ENCODE measurements at places on chromosomes 13 and 19. TPM values are rescaled to one million over a fixed set of nuclear protein-coding genes. Genes with fewer than 3 reads are reported as not detected.

GRCh38 chr13:74325106-74325505, 190.9 kb upstream of the KLF12 start:
- no peak for DNase-seq
- no peaks in the 10 kb centered on the region for H3K36me3 ChIP-seq
- H3K4me3 ChIP-seq = no peak overlapping the region
- no peaks in the 10 kb centered on the region for H3K4me1 ChIP-seq
- H3K27ac ChIP-seq = no peak overlapping the region

DNA sequence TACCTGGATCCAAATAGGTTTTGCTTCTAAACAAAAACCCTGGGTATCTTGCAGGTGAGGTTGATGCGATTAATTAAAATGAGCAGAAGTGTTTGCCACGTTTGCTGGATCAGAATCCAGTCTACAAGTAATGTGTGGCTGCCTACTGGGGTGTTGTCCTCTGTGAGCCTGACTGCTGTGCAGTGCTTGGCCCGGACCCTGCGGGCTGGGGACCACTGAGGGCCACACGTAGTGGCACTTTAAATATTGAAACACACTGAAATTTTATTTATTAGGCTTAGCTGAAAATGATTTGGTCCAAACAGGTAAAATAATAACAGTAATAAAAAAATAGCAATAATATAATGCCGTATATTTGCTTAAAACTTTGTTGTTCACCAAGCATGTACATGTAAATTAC, 338.0 kb downstream of the MYO16 start:
- DNase-seq = no peak
- H3K4me1 ChIP-seq = no peaks in the 10 kb centered on the region
- no peak overlapping the region for H3K4me3 ChIP-seq
- H3K27me3 ChIP-seq = no peaks in the 10 kb centered on the region
- no peaks in the 10 kb centered on the region for H3K36me3 ChIP-seq

GRCh38 chr13:22357132-22357531, 686.3 kb downstream of the FGF9 start:
- H3K27ac ChIP-seq = no peak overlapping the region
- H3K36me3 ChIP-seq = no peaks in the 10 kb centered on the region

DNA sequence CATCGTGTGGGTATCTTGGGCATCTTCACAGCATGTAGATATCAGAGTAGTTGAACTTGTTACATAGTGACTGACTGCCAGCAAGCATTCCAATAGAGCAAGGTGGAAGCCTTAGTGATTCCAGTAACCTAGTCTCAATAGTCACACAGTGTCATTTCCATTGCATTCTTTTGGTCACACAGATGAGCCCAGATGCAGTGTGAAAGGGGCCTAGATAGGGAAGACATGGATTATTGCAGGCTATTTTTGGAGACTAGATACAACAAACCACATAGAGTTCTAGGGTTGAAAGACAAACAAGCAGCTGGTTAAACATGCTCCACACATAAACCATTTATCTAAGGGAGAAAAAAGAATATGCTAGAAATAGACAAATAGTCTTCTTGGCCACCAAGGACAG, 553.5 kb downstream of the DCT start:
- H3K4me3 ChIP-seq = no peak overlapping the region
- no peaks in the 10 kb centered on the region for H3K27me3 ChIP-seq
- H3K4me1 ChIP-seq = no peaks in the 10 kb centered on the region
- H3K27ac ChIP-seq = no peak overlapping the region

- DNase-seq = no peak
- H3K27ac ChIP-seq = no peak overlapping the region
- peaks cover 4% of the 10 kb centered on the region for H3K4me1 ChIP-seq
- no peaks in the 10 kb centered on the region for H3K36me3 ChIP-seq
- H3K27me3 ChIP-seq = peaks cover 2% of the 10 kb centered on the region
- H3K4me3 ChIP-seq = no peak overlapping the region
These were observed 69.8 kb downstream of the SIAH3 start for GRCh38 chr13:45781553-45782326.

DNA sequence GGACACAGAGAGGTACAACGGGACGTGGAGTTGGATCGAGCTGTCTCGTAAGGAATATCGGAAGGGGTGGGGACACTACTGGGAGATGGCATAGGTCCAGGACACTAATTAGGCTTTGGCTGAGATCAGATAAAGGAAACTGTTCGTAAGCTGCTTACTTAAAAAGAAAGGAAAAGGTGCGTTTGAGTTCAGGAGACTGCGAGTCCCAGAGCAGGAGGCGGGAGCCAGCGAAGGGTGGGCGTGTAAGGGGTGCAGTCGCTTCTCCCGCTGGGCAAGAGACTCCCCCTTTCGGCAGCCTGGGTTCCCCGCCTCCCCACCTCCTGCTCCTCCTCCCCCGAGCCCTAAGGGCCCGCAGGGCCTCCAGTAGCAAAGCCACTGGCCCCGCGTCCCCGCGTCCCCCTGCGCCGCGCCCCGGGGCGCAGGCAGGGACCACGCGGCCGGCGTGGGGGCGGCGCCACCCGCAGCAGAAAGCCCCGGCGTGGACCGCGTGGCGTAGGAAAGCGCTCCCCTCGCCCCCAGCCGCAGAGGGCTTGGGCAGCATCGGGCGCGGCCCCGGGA, 547 bp downstream of the ABCC4 start:
- no peaks in the 10 kb centered on the region for H3K27me3 ChIP-seq
- H3K4me3 ChIP-seq = peak overlapping the region; percentile 96
- no peak overlapping the region for H3K27ac ChIP-seq
- peaks cover 5% of the 10 kb centered on the region for H3K4me1 ChIP-seq
- H3K36me3 ChIP-seq = no peaks in the 10 kb centered on the region

- H3K27ac ChIP-seq = no peak overlapping the region
- H3K4me3 ChIP-seq = no peak overlapping the region
- DNase-seq = no peak
- no peaks in the 10 kb centered on the region for H3K36me3 ChIP-seq
These were observed 28.1 kb downstream of the MYO16 start for GRCh38 chr13:108657519-108657918.

- no peaks in the 10 kb centered on the region for H3K27me3 ChIP-seq
- peaks cover 27% of the 10 kb centered on the region for H3K4me1 ChIP-seq
- peak; percentile 69 for DNase-seq
- H3K4me3 ChIP-seq = peak overlapping the region; percentile 86
These were observed 868 bp upstream of the EGLN2 start for GRCh38 chr19:40797963-40798682.

GRCh38 chr13:67069117-67069767, 160.9 kb downstream of the PCDH9 start:
- no peak overlapping the region for H3K27ac ChIP-seq
- no peaks in the 10 kb centered on the region for H3K4me1 ChIP-seq
- no peak for DNase-seq
- H3K4me3 ChIP-seq = no peak overlapping the region
- no peaks in the 10 kb centered on the region for H3K27me3 ChIP-seq

DNA sequence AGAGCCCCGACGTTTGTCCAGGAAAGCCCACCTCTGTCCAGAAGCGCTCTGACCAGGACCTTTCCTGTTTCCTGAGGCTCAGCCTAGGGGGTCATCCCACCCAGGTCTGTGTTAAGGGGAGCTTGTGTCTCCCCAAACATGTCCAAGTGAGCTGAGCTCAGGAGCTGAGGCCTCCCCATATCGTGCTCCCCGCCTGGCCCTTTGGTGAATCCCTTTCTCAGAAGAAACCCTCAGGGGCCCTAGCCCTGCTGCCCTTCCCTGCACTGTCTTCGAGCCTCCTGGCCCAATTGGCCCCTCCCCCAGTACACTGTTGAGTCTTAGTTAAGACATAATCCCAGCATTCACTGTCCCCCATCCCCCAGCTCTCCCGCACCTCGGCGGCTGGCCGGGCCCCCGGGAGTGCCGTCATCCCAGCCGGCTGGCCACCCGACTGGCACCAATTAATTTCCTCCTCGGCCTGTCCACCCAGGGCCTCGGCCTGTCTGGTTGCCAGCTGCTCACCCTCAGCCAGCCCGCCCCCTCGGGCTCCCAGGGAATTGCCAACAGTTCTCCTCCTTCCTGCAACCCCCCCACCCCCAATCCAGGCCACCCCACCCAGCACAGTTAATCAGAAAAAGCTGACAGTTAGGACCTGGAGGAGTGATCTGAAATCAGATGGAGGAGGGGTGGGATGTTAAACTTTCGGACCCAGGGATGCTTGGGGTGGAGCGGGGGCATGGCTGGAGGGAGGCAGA, 13.6 kb downstream of the IER2 start:
- H3K27me3 ChIP-seq = no peaks in the 10 kb centered on the region
- DNase-seq = no peak
- H3K27ac ChIP-seq = peak overlapping the region; percentile 87
- H3K4me3 ChIP-seq = peak overlapping the region; percentile 66
- H3K4me1 ChIP-seq = peaks cover 88% of the 10 kb centered on the region

DNA sequence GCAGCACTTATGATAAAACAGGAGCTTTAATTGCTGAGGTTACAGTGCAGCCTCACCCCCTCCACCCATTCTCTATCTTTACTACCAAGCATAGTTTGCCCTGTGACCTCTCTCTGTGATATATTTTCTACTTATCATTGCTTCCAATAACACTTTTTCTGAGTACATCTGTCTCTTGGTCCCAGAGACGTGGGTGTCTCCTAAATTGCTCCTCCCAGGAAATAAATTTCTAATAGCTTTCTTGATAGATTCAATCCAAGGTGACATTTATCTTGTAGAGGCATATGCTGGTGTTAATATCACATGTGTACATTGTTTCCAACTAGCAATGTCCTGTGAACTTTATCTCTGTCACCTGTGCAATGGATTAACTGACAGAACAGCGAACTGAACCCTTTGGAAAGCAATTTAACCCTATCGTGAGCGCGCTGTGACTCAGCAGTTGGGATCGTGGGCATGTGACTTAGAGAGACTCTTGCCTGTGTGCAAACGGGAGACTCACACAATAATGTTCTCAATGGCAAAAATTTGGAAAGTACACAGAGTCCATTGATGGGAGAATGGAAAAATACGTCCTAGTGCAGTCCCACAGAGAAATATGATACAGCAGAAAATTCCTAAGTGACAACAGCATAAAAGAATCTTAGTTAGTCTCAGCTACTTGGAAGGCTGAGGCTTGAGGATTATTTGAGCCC, 7.0 kb upstream of the MAP2K2 start:
- H3K4me3 ChIP-seq = no peak overlapping the region
- H3K4me1 ChIP-seq = no peaks in the 10 kb centered on the region
- no peak overlapping the region for H3K27ac ChIP-seq

- no peak for DNase-seq
- H3K4me1 ChIP-seq = peaks cover 44% of the 10 kb centered on the region
- H3K4me3 ChIP-seq = no peak overlapping the region
- H3K27ac ChIP-seq = peak overlapping the region; percentile 47
These were observed 26.2 kb downstream of the TMED1 start for GRCh38 chr19:10809651-10810285.

- H3K27me3 ChIP-seq = no peaks in the 10 kb centered on the region
- no peaks in the 10 kb centered on the region for H3K4me1 ChIP-seq
- no peak overlapping the region for H3K27ac ChIP-seq
These were observed 75.6 kb downstream of the SLC7A1 start for GRCh38 chr13:29519921-29520320.

- no peaks in the 10 kb centered on the region for H3K4me1 ChIP-seq
- H3K27me3 ChIP-seq = no peaks in the 10 kb centered on the region
- H3K4me3 ChIP-seq = no peak overlapping the region
These were observed 546.7 kb downstream of the SLITRK5 start for GRCh38 chr13:88217883-88218282.

GRCh38 chr19:57633832-57634131, 814 bp downstream of the ZNF211 start:
- peak overlapping the region; percentile 98 for H3K4me3 ChIP-seq
- no peaks in the 10 kb centered on the region for H3K27me3 ChIP-seq
- H3K36me3 ChIP-seq = peaks cover 36% of the 10 kb centered on the region

DNA sequence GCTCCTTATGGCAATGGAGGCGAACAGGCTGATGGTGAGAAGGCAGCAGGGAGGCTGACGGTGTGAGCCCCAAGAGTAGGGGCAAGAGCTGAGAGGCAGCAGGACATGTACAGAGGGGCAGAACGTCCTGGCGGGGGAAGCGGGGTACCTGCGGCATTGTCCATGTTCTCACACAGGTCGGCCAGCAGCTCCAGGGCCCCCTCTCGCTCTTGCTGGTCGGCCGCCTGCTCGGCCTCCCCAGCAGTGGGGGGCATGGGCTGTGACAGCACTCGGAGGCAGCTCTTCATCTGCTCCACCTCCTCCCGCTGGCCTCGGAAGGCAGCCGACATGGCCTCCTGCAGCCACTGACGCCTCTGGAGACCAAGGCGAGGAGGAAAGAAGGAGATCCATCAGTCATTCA, 2.4 kb downstream of the HSPBP1 start:
- no peak overlapping the region for H3K4me3 ChIP-seq
- H3K4me1 ChIP-seq = peaks cover 9% of the 10 kb centered on the region
- peak overlapping the region; percentile 75 for H3K27ac ChIP-seq
- H3K36me3 ChIP-seq = peaks cover 34% of the 10 kb centered on the region
- DNase-seq = no peak

DNA sequence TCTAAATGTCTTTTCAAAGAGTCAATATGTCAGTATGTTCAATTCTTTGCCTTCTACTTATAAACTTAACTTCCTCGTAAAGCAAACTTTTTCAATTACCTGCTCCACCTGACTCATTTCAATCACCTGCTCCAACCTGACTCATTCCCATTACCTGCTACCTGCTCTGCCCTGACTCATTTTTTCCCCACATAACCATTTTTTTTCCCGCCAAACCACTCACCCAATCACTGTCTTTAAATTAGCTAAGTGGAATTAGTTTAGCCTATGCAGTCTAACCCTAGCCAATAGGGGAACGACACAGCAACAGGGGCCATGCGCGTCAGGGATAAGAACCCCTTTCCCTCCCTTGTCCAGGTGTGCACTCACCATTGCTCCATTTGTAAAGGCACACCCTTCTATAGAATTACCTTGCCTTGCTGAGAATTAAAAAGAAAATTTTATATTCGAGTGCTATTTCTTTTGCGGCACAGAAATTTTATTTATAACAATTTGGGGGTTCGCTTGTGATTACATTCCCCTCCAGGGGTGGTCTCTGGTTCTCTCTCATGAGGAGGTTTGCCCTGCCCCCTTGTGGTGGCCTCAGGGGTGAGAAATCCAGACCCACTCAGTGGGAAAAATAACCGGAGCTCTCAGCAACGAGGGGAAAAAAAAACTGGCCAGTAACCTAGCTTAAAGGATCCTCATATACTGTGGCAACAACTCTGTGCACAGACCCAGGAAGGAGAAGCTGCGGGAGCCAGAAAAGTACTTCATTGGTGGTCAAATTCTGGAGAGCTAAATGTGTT, 193.1 kb downstream of the ZNF486 start:
- H3K27me3 ChIP-seq = no peaks in the 10 kb centered on the region
- H3K36me3 ChIP-seq = no peaks in the 10 kb centered on the region
- no peaks in the 10 kb centered on the region for H3K4me1 ChIP-seq
- no peak overlapping the region for H3K4me3 ChIP-seq

- H3K4me1 ChIP-seq = peaks cover 24% of the 10 kb centered on the region
- no peaks in the 10 kb centered on the region for H3K36me3 ChIP-seq
- H3K4me3 ChIP-seq = no peak overlapping the region
- H3K27me3 ChIP-seq = no peaks in the 10 kb centered on the region
- no peak overlapping the region for H3K27ac ChIP-seq
These were observed 143.4 kb downstream of the SHISA2 start for GRCh38 chr13:25908366-25908765.

The BEST2 gene
- total RNA-seq = not detected

The DENND1C gene
- 107 TPM for total RNA-seq

The RASAL3 gene
- 166 TPM for total RNA-seq

The ICAM5 gene
- total RNA-seq = 1.1 TPM

The FGF22 gene
- 3.7 TPM for total RNA-seq

The MIA gene
- total RNA-seq = 5.2 TPM

The CPB2 gene
- total RNA-seq = 0.28 TPM

The NCCRP1 gene
- 0.41 TPM for total RNA-seq

The TEX29 gene
- total RNA-seq = not detected

The TYROBP gene
- 7.0 TPM for total RNA-seq

Measured in T-cell (primary cell).